LoVo (cell line): ENCODE measurements at places on chromosomes 6 and 20.
A peak's percentile ranks its signal among the peaks of the same experiment; 100 is the strongest.

DNA sequence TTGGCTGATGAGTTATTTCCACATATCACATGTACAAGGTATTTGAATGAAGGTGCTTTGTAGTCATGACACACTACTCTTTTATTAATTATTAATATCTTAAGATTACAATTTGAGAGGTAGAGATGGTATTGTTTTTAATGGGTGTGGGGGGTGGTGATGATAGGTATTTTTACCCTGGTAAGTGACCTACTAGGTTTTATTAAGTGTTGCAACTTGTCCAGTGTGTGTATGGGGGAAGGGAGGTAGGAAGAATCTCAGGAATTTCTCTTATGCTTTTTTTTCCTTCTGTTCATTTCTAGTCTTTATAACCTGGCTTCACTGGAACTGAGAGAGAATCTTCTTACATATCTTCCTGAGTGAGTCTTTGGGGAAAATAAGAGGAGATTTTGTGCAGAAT lies 101.4 kb downstream of the LRRC1 start:
- DNase-seq = no peak

GRCh38 chr6:145141572-145141971 lies 593.7 kb downstream of the EPM2A start:
- no peak for DNase-seq

GRCh38 chr6:31763619-31763940 lies 1.1 kb downstream of the SAPCD1 start:
- DNase-seq = no peak

DNA sequence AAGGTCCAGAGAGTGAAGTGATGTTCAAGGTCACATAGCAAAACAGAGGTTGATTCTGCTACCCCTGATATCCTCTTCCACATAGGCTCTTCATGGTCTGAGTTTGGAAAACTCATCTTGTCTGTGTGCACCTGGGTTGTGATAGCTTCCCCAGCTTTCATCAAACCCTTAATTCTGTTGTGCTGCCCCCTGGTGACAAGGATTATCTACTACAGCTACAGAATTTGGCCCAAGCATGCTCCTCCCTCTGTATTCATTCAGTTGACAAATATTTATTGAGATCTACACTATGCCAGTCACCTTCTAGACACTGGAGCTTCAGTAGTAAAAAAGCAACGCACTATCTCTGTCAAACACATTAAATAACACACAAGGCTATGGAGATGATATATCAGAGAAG lies 50.4 kb downstream of the SMPDL3A start:
- peak; percentile 68 for DNase-seq

DNA sequence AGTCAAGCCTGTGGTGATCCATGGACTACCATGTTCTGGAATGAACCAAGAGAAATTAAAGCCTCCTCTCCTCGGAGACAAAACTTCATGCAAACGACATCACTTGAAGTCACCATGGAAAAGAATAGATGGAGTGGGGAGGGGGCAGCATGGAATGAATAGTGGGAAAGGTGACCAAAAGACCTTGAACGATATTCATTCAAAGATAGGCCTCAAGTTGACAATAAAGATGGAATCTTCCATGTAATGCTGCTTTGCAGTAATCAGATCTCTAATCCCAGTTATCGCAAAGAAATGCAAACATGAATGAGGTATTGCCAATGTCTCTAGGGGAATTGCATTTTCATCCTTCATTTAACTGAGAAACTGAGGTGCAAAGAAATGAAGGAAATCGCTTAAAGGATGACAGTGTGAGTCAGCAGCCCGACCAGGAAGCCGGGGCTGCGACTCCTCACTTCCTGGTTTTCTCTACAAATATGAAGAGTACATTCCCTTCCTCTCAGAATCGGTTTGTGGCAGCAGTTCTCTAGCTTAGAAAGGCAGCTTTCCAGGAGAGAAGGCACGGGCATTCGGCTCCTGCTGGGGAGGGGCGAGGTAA lies 65.6 kb upstream of the RREB1 start:
- DNase-seq = peak; percentile 32

- peak; percentile 98 for DNase-seq
Observed at GRCh38 chr20:31593221-31594001, 11.7 kb upstream of the ID1 start.

DNA sequence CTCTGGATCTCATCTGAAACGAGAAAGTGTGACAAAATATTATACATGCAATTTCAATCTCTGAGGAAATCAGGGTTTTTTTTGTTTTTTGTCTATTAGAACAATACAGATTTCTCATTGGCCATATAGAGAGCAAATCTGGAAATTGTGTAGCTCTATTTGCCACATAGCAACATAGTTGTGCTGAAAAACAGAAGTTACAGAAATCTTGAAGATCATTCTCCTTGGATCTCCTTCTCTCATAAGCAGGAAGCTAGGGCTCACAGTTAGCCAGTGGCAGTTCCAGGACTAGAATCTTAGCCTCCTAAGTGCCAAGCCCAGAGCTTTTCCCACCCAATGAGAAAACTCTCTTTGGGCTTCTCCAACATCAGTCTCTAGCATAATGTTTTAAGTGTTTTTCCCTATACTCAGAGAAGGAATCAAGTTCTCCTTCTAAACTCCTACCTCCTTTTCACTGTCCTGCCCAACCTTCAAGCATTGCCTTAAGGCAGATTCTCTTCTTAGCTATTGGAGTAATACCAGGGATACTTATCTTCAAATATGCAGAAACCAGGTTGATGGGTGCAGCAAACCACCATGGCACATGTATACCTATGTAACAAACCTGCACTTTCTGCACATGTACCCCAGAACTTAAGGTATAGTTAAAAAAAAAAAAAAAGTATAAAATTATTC lies 211.6 kb downstream of the ALDH8A1 start:
- DNase-seq = no peak

DNA sequence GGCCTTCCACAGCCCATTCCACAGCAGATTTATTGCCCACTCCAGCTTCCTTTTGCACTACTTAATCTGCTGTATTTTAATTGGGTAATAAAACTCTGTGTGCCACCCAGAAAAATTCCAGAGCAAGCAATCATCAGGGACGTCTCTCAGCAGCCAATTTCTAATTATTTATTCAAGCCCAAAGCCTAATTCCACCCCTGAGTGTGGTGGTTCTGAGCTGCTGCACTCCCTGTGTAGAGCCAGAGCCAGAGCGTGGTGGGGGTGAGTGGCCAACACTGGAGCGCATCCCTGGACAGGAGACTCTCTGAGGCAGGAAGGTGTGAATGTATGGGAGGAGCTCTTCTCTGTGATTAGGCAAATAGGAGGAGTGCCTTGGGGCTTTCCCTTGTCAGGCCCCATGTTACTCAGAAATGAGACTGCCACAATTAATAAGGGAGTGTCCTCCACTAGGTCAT lies 66.1 kb downstream of the CD24 start:
- peak; percentile 75 for DNase-seq

GRCh38 chr6:38570750-38571149 lies 69.0 kb downstream of the BTBD9 start:
- no peak for DNase-seq

DNA sequence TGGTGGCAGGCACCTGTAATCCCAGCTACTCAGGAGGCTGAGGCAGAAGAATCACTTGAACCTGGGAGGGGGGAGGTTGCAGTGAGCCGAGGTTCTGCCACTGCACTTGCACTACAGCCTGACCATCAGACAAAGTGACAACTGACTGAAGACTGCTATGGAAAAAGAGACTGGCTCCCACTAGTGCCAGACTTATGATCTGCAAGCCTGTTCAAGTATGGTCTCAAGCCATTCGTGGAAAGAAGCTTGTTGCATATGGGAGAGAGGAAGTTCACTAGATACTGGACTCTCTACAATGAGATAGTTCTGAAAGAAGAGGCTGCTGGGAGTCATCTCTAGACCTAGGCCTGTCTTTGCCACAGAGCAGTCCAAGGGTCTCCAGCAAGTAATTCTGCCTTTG lies 26.7 kb downstream of the MDN1 start:
- DNase-seq = no peak

DNA sequence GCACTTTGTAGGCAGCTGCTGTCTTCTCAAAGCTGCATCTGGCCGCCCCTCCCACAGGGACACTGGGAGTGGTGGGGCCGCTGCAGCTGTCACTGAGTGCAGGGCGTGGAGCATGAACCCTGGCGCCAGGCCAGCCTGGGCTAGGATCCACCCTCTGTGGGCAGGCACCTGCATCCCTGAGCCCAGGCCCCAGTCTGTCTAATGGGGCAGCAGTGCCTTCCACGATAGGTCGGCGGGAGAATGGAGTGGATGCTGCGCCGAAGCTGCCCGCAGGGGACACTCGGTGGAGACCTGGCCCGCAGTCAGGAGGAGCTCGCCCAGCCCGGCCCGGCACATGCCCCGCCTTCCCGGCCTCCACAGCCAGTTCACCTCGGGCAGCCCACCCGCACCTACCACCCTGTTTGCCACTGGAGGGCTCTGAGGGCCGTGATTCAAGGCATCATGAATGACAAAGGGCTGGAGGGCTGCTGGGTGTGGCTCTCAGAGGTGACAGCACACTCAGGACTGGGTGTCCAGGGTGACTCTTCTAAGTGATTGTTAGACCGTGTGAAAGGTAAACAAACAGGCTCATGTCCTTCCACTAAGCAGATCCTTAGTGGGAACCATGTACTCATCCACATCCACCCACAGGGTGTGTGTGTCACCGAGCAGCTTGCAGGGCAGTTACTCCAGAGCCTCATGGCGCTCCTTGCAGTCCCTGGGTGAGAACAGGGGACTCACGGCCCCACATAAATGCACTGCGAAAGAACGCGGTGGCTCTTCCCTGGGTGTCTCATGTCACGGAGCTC lies 133.9 kb downstream of the AGPAT4 start:
- DNase-seq = no peak

DNA sequence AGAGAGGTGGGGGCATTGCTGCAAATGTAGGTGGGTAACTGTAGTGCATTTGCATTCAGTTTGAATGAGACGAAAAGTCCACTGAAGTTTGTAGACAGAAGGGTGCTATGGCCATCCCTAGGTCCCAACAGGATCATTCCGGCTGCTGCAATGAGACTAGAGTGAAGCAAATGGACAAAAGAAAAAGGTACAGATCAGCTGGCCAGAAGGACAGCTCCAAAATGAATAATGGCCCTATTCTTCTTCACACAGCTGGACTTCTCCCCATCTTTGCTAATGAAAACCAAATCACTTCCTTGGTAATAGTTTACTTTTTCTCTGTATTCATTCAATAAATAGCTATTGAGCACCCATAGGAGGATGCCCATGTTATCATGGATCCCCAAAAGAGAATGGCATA lies 56.4 kb upstream of the TPD52L1 start:
- DNase-seq = no peak

- no peak for DNase-seq
Observed at GRCh38 chr6:56850626-56851025, 104.3 kb upstream of the BEND6 start.

GRCh38 chr6:28809947-28810658 lies 113.7 kb downstream of the TRIM27 start:
- DNase-seq = no peak

- no peak for DNase-seq
Observed at GRCh38 chr6:24990944-24991809, 55.4 kb upstream of the RIPOR2 start.

GRCh38 chr20:63448031-63448430 lies 24.4 kb downstream of the KCNQ2 start:
- no peak for DNase-seq

DNA sequence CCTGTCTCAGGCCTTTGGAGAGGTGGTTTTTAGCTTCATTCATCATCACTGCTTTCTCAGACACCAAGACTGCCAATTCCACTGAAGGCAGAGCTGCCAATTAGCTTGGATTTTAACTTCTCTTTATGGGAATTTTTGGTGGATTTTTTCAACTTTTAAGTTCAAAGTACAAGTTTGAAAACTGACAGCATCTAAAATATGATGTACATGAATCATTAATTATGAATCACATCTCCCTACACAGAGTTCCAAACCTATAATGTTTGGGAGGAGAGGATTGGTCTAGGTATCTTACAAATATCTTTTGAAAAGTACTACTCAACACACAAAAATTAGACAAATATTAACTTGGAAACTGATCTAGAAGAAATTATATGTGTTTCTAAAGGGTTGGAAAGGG lies 25.5 kb downstream of the CNKSR3 start:
- DNase-seq = no peak

DNA sequence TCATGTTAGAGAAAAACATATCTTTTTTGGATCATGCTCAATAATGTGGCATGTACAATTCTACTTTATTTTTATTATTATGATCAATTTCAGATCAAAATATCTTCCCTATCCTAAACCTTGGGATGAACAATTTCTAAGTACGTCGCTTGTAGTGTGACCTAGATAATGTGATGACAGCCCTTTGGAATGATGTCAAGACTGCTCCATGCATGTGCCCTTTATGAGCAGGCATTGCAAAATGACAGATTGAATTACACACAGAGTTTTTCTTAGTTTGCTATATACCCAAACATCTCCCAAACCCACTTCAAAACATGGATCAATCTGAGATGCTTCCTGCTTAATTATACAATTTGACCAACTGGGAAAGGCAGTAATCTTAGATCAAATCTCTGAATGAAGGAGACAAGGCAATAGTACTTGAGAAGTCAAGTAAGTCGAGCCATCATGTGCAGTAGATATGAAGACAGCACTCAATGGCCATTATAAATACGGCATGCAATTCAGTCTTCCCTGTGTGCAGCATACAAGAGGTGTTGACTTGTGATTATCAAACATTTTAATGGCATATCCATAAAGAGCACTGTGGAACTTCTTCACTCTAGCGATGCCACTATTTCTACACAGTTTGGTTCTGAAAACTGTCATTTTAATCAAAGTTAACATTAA lies 294.8 kb downstream of the RNF144B start:
- no peak for DNase-seq

DNA sequence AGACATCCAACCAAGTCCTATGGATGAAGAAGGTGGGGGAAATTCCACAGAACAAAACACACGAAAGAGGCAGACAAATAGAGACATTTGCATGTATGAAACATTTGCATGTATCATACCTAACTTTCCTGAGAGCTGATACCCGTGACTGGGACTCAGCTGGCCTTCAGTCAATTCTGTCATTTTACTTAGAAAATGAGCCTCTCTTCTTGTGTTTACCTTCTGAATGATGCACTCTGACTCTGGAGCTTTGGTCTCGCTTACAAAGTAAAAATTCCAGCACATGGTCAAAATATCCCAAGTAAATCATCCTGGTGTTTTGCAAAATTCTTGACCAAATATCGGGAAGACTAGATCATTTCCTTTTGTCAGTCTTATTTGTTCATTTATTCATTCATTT lies 46.9 kb downstream of the MMUT start:
- DNase-seq = no peak

DNA sequence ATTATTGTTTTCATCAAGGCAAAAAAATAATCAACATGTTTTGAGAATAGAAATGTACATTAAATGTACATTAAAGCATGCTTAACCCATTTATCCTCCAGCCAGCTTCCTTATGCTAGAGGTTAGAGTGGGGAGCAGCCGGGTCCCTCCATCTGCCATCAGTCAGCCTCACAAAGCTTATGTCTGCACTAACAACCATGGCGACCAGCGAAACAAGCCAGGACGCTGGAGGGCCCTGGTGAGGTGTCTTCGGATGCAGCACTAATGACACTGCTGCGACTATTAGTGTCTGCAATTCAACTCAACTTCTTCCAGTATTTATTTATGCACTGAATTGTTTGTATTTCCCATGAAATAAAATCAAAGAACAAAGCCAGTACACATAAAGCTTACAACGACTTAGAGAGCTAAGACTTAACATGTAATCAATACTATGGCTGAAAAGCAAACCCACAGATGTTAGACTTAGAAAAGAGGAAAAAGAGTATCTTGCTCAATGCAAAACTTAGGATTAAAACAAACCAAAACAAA lies 6.8 kb downstream of the CLDN20 start:
- no peak for DNase-seq
